ENCODE measurements at places on chromosomes 11 and 22.

- DNase-seq: no peak
These were observed 7.2 kb downstream of the TTLL1 start for GRCh38 chr22:43081968-43082367.

GRCh38 chr11:69167916-69168691, 12.4 kb downstream of the SMIM38 start:
- DNase-seq: no peak

- no peak for DNase-seq
These were observed 24.8 kb upstream of the NAT10 start for GRCh38 chr11:34080609-34081008.

DNA sequence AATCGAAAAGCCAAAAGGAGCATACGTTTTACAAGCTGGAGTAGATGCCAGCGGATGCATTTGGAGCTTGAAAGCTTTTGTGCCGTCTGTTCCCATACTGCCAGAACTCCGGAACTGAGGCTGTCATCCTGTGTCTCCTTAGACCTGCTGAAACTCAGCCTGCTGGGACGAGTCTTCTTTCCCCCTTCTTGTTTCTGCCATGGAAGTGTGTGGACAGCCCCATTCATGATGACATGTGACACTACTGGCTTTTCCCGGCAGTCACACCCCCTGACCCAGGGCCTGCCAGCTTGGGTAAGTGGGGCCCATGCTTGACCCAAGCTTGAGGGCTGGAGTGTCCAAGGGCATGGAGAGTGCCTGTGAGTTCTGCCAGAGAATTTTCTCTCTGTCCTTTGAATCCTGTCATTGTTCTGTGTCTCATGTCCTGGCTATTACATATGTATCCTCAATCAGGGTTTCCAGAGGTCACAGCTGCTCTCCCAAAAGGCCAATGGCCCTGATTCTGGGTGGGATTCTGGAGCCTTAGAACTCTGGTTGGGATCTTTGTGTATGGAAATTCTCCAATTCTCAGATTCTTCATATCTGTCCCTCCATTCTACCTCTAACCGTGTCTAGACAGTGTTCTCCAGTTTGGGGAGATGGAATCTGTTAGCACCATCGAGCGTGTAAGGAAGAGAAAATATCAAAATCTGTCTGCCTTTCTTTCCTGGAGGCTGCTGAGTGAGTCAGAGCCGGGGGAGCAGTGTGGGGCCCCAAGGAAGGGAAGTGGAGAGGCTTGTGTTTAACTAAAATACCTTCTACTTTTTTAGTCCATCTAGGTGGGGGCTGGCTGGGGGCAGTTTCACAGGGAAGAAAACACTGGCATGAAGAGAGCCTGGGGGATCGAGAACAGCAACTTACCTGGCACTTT, 73.2 kb downstream of the KIAA1671 start:
- no peak for DNase-seq

- DNase-seq: peak; percentile 99
These were observed at the start of gene TEAD1 for GRCh38 chr11:12673924-12674570. TEAD1 (plus strand) TSS chr11:12674421.

- no peak for DNase-seq
These were observed 44.6 kb downstream of the RDX start for GRCh38 chr11:110251836-110252235.

DNA sequence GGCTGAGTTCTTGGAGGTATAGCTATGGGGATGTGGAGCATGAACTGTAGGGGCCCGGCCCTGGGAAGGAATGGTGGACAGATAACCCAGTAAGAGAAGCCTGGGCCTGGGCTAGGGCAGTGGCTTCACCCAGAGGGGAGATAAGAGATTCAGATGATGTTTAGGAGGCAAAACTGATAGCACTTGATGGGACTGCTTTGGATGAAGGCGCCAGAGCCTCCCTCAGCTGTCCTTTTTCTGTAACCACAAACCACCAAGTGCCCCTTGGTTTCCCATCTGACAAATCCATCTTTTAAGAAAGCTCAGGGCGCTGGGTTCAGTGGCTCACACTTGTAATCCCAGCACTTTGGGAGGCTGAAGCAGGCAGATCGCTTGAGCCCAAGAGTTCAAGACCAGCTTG, 23.4 kb downstream of the RELT start:
- DNase-seq: no peak

GRCh38 chr11:31711137-31711536, 100.0 kb downstream of the PAX6 start:
- DNase-seq: no peak

DNA sequence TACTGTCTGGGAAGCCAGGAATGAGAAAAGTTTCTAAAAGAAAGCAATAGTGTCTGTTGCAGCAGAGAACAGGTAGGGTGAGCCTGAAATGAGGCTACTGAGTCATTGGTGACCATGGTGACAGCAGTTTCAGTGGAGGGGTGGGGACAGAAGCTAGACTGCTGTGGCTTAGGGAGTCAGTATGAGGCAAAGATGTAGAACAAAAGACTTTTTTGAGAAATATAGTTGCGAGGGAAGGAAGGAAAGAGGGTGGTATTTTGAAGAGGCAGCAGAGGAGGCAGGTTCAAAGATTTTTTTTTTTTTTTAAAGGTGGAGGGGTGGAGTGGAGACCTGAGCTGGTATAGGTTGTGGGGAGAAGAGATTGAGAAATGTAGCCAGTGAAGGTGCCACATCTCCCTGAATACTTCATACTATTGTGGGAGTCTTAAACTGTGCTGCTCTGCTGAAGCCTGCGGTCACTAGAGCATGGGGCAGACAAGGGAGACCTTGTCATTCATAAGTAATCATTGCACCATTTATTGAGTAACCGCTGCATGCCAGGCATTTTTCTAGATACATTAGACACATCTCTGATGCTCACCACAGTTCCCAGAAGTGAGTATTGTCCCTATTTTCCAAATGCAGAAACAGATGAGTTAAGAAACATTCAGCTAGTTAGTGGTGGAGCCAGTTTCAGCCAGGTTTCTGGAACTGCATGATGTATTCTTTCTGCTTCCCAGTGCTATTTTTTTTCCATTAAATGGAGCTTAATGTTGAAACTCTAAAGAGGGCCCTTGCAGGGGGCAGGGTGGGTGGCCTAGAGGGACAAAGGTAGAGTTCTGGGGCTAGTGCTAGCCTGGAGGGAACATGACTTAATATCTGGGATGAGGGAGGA, 49.9 kb downstream of the STIM1 start:
- DNase-seq: peak; percentile 30

DNA sequence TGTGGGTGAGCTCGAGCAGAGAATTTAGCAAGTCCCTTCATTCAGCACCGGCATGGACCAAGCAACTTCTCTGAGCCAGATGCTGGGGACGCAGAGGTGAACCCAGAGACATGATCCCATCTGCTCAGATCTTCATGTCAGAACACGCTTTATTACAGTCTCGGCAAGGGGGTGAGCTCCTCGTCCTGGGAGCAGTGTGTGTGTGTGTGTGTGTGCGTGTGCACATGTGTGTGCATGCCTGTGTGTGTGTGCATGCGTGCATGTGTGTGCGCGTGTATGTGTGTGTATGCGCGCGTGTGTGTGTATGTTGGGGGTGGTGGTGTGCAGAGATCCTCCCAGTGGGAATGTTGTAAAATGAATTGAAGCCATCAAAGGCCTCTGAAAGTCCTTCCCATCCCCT, 9.8 kb downstream of the MIAT start:
- no peak for DNase-seq

GRCh38 chr11:105142167-105142566, 2.6 kb upstream of the CARD18 start:
- DNase-seq: no peak

GRCh38 chr22:30926706-30927105, 41.9 kb downstream of the MORC2 start:
- DNase-seq: no peak

GRCh38 chr11:130413405-130414106, 14.9 kb downstream of the ADAMTS8 start:
- peak; percentile 60 for DNase-seq

DNA sequence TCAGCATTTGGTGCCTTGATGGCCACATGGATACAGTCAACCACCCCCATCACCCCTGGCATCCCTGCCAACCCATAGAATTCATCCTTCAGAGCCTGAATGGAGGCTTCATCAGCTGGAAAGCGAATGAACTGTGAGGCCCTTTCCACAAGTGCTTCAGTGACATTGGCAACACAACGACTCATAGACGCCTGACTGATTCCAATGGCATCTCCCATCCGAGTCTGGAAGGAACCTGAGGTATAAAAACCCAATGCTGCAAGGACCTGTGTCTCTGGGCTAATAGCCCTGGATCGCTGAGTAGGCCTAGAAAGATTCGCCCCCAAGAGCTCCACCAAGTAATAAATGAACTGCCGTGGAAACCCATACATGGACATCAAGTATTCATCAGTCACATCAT, 1.3 kb downstream of the HARBI1 start:
- DNase-seq: no peak

DNA sequence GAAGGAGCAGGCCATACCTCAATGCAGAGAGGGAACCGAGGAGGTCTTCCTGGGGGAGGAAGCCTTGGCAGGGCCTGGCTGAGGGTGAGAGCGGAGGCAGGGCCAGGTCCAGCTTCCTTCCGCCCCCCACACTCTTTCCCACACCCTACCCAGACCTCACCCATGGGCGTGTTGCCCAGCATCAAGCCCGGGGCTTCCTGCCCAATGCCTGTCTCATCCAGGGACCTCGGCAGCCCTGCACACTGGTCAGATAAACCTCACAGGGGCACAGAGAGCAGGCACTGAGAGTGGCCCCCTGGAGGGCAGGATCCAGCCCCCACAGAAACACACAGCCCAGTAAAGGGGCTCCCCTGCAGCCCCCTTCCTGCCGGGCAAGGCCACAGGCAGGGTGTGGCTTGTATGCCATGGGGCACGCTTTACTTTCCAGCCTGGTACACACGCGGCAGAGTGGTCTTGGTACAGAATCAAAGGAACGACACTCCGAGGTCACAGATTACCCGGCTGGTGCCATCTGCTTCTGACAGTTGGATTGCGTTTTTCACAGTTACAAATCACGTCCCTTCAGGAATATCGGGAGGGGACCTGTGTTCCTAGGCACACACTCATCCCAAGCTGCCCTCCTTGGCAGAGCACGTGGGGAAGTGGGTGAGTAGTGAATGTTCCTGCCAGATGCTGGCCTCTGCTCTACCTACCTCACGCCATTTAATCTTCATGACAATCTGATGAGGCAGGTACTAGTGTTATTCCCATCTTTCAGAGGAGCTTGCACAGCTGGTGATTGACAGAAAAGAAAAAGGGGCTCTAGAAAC, 20.0 kb upstream of the CD5 start:
- DNase-seq: no peak

- no peak for DNase-seq
These were observed 48.5 kb upstream of the MN1 start for GRCh38 chr22:27850000-27850521.

DNA sequence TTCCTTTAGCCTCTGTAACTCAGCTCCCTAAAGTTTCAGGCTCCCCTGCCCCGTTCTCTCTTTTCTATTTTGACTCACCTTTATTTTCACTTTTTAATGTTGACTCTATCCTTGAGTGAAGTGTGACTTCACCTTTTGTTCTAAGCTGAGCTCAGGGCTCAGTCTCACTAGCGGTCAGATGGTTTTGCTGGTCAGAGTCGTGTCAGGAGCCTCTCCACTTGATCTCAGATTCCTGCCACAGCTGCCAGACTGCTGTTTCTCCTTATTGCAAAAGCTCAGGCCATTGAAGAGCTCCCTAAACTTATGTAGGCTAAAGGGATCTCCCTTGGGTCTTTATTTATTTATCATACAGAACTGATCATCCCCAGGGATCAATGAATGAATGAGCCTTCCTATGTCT, 13.7 kb upstream of the POU2AF2 start:
- no peak for DNase-seq

DNA sequence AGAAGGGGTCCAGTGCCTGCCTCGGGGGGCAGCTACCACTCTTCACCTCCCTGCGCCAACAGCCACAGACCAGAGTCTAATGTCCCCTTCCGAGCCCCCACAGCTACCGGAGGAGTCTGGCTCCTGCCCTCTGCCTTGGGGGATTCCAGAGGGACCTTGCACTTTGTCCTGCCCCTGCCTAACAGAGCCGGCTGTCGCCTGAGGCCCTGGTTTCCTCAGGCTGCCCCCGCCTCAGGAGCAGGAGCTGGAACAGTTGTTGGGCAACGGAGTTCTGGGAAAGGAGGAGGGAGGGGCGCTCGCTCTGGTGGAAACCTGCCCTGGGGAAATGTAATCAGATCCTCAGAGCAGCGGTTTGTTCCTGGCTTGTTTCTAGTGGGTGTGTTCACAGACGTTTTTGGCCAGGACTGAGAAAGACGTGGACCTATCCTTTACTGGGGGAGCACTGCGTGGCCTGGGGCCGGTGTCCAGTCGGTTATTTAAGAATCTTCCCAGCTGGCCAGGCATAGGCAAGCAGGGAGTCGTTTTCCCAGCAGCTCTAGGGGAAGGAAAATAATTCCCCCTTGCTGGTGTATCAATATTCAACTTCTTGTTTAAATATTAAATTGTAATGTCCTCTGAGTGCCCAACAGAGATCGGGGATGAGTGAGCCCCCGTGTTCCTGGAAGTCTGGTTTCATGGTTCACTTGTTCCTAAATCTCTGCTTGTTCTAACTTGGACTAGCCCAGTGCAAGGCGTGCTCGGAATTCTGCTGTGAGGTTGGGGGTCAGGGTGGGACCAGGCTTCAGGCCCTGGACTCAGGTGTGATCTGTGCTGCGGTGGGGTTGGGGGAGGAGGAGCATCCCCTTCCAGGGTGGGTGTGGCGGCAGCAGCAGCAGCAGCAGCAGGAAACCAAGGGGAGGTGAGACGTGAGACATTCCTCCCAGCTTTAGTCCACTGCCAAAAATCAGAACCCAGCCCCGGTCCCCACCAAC, 32.1 kb downstream of the A4GALT start:
- DNase-seq: no peak

DNA sequence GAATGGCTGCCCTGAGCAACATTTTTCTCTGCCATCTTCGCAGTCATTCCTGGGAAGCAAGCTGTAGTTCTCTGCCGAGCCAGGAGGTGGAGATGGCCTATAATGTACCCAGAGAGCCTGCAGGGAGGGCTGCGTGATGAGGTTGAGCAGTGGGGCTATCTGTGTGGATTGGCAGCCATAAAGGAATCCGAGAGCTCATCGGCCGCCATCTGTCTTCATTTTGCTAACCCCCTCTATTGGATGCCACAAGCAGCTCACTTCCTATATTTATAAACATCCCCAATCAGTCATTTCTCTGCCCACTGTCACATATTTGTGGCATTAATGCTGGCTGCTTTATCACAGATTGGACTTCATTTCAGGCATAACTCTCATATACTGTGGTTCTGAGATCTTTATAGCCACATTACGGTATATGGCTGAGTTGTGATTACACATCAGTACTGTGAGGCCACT, 209.5 kb downstream of the NTM start:
- no peak for DNase-seq

DNA sequence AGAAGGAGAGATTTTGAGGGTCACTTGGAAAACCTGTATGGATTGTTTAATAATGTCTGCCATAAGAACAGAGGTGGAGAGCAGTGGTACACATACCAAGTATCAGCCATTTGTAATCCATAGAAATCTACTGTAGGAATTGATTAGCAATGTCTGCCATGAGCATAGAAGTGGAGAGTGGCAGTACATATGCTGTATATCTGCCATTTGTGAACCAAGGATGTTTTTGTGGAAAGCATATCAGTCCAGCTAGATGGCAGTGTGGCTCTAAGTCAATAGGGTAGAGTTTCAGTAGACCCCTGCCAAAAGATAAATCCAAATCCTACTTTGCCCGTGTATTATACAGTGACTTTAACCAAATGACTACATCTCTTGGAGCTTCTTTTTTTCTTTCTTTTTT, 82.9 kb upstream of the SEZ6L start:
- no peak for DNase-seq

All from frontal cortex (tissue), 4 donors.